ENCODE measurements at places on chromosomes 2 and 18.

DNA sequence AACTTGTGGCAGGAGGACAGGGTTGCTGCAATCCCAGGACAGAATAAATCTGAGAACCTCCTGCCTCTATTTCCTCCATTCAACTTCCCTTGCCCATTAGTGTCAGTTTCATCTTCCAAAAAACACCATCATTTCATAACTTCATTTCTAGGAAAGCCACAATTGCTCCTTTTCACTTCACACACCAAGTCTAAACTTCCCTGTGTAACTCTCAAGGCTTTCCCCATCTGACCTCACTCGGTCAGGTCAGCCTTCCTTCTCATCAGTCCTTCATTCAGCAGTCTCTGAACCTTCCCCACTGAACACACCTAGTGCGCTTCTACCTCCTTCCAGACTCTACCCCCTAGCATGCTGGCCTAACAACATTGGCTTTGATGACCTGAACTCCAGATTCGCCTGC is 35.8 kb downstream of the TCF7L1 start:
- DNase-seq = no peak

GRCh38 chr2:63587814-63588384 is 378 bp downstream of the WDPCP start:
- no peak for DNase-seq

GRCh38 chr2:239186516-239187357 is 214.1 kb downstream of the HDAC4 start:
- DNase-seq = no peak

DNA sequence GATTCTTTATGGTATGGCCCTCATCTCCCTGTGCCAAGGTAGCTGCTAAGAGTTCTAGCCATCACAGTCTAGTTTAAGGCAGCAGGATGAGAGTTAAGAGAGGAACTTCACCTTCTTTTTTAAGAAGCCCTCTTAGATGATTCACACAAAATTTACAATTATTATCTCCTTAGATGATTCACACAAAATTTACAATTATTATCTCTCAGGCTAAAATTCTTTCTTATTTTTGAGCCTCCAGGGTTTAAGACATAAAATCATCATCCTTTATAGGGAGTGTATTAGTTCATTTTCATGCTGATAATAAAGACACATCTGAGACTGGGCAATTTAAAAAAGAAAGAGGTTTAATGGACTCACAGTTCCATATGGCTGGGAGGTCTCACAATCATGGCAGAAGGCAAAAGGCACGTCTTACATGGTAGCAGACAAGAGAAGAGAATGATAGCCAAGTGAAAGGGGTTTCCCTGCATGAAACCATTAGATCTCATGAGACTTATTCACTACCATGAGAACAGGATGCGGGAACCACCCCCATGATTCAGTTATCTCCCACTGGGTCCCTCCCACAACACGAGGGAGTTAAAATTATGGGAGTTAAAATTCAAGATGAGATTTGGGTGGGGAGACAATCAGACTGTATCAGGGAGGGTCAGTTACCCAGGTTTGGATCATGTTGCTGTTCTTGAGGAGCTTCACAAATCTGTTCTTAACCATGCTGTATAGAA is 133.0 kb upstream of the MYO3B start:
- no peak for DNase-seq

DNA sequence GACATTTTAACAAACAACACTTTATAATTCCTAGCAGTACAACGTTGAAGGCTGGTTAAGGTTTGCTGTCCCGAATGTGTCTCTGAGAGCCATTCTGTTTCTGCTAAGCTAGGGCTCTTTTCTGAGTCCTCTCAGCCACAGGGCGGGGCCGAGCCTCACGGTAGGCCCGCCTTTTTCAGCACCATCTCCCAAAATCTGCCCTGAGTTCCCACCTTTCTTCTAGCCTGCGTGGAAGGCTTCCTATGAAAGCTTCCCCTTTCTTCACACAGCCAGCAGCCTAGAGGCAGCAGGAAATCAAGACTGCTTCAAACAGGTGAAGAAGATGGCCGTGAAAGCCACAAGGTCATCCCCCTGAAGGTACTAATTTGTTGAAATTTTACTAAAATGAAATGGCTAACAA is 255.5 kb downstream of the CDH2 start:
- DNase-seq = no peak

DNA sequence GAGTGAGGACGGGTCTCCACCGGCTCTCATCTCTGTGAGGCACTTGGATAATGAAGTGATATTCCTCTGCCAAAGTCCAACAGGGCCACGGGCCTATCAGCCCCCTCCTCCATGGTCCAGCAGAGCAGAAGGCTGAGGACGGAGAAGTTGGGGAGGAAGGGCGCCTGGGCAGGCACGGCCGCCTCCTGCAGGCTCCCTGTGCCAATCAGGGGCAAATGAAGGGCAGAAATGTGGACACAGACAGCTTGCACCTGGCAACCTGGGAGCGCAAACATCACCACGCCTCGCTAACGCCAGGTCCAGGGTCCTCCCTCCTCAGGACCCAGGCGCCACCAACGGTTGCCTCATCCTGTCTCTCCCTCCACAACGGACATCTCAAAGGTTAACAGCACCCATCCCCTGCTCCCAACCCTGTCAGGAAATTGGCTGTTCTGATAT is 24.3 kb downstream of the SMAD7 start:
- no peak for DNase-seq

GRCh38 chr2:195164930-195165329 is 492.1 kb upstream of the SLC39A10 start:
- no peak for DNase-seq

DNA sequence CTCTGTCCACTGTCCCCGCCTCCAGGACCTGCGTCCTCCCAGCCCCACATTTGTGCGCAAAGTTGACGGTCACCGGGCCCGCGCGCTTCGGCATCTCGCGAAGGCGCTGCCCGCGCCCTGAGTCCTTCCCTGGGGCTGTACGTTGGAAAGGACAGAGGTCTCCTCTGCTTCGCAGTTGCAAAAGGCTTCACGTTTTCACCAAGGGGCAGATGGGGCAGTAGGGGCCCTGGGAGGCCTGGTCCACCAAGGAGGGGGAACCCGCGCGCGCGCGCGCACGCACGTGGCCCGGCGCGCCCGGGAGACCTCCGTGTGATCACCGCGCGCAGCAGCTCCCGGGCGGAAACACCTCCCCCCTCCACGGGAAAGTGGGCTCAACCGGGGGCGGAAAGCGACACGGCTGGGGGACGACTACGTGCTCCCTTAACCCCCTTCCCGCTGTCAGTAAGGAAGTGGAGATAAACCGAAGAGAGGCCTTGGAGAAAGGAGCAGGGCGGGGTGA is 21.9 kb downstream of the TEX44 start:
- DNase-seq = peak; percentile 66

GRCh38 chr2:235204948-235205347 is 253.1 kb downstream of the SH3BP4 start:
- no peak for DNase-seq

GRCh38 chr2:221454459-221455105 is 117.5 kb downstream of the EPHA4 start:
- no peak for DNase-seq

DNA sequence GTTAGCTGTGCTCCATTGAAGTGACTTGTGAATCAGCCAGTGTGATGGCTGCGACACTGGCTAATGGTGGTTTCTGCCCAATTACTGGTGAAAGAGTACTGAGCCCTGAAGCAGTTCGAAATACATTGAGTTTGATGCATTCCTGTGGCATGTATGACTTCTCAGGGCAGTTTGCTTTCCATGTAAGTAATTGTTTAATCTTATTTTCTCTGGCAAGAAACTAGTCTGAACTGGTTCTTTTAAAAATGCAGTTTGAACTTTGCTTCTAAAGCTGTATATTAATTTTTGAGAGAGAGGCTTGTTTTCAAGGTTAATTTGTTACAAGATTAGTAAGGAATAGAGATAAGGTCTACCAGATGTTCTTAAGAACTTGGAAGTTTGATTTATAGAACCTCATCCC is 46.7 kb downstream of the GLS start:
- no peak for DNase-seq

GRCh38 chr2:176115883-176116813 is at the start of gene HOXD10:
TSS of gene HOXD10 (plus strand) at chr2:176116778. CDS start at chr2:176116834, 56 bp downstream.
- DNase-seq = no peak

- DNase-seq = no peak
These were observed 35.8 kb downstream of the PPIG start for GRCh38 chr2:169619946-169620345.

DNA sequence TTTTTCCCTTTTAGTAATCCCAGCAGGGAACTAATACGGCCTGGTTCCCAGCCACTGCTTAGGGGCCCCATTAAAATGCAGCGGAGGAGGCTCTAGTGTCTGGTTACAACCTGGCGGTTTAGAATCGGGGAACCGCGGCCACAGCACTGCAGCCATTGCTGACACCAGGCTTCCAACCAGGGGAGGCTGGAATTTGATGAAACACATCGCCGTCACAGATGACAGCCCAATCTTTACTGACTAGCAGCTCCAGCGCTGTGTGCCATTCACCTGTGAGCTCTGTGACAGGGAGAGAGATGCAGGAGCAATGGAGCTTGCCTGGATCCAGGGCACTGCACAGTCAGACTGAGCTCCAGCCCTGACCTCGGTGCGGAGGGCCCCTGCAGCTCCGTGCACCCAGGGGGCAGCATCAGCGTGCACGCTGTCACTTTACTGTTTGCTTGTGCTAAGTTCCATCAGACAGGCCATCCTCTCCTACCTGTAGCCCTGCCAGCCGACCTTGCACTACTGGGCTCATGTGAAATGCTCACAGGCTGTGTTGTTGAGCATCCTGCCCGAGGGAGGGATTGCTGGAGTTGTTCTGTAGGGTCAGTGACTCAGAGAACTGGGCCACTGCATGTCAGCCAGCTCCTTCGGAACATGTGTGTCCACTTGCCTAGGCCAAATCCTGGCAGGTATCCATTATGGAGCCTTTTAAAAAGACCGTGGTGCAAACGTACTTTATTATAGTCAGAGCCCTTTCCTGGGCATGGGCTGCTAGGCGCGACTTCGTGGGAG is 203.5 kb downstream of the SEPTIN10 start:
- DNase-seq = no peak

DNA sequence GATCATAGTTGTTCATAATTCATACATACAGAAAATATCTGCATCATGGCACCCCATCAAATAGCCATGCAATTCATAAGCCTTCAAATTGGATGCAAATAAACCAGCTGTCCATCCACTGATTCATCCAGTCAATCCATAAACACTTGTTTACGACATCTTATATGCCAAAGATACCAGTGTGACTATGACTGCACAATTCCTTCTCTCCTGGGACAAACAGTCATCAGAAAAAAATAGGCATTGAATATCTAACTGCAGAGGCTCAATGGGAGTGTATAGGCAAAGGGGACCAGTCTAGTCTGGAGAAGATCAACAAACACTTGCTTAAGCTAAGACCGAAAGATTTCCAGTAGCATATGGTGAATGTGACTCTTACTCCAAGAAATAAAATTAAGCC is 70.0 kb downstream of the COL4A3 start:
- DNase-seq = no peak

DNA sequence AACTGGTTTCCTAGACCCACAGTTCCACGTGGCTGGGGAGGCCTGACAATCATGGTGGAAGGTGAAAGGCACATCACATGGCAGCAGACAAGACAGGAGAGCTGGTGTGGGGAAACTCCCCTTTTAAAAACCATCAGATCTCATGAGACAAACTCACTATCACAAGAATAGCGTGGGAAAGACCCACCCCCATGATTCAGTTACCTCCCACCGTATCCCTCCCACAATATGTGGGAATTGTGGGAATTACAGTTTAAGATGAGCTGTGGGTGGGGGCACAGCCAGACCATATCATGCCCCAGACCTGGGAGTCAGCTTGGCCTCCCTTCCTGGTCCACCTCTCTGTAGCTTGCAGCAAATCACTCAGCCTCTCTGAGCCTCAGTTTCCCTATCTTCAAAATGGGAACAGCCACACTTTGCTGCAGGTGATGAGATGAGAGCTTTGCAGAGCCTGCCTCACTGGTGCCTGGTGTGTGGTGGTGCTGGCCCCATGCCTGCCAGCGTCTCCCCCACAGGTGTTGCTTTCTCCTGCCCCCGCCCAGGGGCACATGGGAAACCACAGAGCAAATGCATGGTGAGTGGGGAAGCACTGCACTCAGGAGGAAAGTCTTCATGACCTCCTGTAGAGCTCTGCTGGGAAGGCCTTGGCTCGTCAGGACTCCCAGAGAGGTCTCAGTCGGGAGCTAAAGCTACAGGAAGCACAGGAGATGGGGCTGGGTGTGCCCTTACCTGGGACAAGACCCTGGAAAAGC is 31.1 kb downstream of the GREB1 start:
- no peak for DNase-seq

DNA sequence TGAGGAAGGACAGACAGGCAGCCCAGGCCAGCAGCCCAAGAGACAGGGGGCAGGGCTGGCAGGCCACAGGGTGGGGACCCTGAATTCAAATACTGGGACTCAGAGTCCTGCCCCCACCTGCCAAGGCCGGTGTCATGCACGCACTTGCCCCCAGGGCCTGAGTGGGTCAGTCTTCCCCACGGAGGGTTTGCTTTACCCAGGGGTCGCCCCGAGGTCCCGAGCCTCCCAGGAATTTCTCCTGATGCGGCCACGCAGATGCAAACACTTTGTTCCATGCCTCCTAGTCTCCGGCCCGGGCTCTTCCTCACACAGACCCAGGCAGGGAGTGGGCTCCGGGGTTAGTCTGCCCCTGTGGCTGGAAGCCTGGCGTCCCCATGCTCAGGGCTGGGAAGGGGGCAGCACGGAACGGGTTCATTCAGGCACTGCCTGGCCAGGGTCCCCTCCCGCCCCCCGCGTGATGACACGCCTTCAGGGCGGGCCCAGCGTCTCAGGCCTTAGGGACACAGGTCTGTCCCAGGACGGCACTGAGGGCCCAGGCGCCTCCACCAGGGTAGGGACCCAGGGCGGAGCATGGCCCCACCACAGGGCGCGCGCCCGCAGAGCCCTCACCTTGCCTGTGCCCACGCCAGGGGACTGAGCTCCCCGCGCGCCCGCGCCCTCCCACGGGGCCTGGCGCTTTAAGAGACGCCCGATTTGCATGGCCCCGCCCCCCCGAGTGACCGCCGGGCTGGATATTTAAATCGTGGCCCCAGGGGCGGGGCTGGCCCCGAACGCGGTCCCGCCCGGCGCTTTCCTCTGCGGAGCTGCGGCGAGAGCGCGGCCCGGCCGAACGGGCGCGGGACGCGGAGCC is at the start of gene SNED1:
Gene SNED1, plus strand, starts transcription at position 763 of the 850 bp plus-strand sequence. CDS start 220 bp downstream, outside the sequence.
- peak; percentile 69 for DNase-seq

- DNase-seq = no peak
These were observed 1.5 kb downstream of the ASNSD1 start for GRCh38 chr2:189662669-189663226.

- no peak for DNase-seq
These were observed 34.3 kb downstream of the AFF3 start for GRCh38 chr2:100107906-100108647.
